Renal cortical epithelial cell (primary cell): ENCODE measurements at places on chromosomes 4 and X. TPM values are rescaled to one million over a fixed set of nuclear protein-coding genes. Genes with fewer than 3 reads are reported as not detected.

DNA sequence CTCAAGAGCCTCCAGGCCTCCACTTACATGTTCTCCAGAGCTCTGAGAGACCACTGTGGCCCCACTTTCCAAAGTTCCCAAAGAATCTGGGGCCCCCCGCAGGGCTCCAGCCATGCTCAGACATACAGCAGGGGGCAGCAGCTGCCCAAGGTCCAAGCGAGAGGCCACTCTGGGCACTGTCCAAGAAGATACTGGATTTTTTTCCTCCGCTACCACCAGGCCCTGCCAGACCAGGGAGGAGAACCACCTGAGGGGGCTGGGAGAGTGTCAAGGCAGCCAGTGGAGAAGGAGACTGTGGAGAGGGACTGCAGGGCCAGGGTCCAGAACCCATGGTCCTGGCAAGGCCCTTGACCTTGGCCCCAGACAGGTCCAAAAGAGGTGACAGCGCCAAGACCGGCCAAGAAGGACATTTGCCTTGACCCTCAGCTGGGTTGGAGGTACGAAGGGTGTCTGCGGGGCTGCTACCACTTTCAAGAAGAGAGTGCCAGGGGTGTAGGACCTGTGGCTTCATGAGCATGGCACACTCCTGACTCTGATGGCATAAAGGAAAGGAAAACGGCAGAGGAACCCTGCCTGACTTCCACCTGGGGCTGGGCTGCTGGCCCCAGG lies 5.3 kb downstream of the EMD start:
- DNase-seq: no peak

GRCh38 chrX:3548765-3549391 lies 164.6 kb downstream of the PRKX start:
- peak; percentile 27 for DNase-seq

DNA sequence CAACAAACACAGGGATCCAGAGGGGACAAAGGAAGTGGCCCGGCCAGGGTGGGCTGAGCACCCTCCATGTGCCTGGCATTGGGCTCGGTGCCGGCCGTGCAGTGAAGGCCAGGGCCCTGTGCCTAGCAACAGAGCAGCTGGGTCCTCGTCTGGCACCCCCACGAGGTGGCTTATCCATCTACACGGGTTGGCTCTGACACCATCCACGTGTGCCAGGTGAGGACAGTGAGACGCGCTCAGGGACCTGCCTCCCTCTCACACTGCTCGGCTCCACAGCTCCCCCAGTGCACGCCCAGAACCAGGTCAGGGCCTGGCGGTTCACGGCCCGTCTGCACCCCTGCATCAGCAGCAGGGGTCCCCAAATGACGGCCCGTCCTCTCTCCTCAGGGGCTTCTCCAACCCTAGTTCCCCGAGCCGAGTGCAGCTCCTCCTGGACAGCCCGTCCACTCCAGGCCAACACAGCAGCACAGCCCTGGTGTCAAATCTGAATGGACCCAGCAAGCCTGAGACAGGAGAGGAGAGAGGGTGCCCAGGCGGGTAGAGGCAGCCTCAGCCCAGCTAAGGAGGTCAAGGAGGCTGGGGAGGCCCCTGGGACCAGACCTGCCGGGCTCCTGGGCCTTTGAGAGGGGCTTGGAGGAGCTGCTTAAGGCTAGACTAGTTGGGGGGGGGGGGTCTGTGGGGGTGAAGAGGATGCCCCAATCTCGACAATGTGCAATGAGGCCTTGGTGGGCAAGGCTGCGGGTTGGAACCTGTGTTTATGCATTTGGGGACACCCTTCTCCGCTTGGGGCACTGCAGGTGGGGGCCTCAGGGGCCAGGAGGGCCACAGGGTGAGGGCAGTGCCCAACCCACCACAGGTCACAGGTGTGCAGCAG lies 113.6 kb downstream of the FAM53A start:
- no peak for DNase-seq

DNA sequence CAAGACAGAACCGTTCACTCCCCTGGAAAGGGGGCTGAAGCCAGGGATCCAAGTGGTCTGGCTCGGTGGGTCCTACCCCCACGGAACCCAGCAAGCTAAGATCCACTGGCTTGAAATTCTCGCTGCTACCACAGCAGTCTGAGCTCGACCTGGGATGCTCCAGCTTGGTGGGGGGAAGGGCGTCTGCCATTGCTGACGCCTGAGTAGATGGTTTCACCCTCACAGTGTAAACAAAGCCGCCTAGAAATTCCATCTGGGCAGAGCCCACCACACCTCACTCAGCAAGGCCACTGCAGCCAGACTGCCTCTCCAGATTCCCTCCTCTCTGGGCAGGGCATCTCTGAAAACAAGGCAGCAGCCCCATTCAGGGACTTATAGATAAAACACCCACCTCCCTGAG lies 13.4 kb upstream of the PBDC1 start:
- DNase-seq: no peak

F8A2 gene
- 1.4 TPM in 1 of 2 replicates, not detected in the other for total RNA-seq

GLOD5 gene
- not detected in 2 replicates for total RNA-seq
